ENCODE measurements at places on chromosomes 2 and 18.

DNA sequence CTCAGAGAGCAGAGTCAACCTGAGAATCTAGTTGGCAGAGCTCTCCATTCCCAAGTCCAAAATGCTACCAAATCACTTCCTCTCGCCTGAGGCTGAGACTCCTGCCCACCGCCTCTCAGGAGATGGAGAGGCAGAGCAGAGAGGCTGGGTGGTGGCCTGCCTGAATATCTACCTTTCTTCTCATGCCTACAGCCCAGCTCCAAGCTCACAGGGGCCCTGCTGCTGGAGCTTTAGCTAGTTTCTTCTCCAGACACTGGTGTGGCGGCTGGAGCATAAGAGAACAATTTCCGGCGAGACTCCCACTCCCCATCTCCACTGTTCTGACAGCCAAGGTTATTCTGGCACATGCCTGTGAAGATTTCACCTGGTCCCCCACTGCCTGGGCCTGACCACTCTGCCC lies 8.1 kb upstream of the CYP26B1 start:
- DNase-seq, result no peak

- no peak for DNase-seq
Observed at GRCh38 chr2:173982918-173983317, 17.7 kb upstream of the SP3 start.

- no peak for DNase-seq
Observed at GRCh38 chr2:28395334-28396061, 2.8 kb downstream of the FOSL2 start.

DNA sequence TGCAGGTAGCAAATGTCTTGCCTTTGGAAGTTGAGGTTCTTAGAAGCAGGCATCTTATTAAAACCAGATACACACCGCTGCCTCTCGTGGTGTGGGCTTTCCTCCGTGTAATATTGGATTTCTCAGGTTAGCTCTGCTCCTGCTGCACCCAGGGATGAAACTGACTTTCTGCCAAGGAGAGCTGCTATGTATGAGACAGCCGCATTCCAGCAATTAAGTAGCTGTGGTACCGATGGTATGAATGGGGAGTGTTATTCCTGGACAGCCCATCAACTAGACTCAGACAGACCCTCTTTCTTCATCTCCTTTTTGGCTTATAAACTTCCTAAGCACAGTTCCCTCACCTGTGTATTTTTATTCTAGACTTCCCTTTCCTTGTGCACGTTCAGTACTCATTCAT lies 6.8 kb upstream of the EHD3 start:
- no peak for DNase-seq

GRCh38 chr2:191366199-191366598 lies 121.0 kb downstream of the MYO1B start:
- no peak for DNase-seq

DNA sequence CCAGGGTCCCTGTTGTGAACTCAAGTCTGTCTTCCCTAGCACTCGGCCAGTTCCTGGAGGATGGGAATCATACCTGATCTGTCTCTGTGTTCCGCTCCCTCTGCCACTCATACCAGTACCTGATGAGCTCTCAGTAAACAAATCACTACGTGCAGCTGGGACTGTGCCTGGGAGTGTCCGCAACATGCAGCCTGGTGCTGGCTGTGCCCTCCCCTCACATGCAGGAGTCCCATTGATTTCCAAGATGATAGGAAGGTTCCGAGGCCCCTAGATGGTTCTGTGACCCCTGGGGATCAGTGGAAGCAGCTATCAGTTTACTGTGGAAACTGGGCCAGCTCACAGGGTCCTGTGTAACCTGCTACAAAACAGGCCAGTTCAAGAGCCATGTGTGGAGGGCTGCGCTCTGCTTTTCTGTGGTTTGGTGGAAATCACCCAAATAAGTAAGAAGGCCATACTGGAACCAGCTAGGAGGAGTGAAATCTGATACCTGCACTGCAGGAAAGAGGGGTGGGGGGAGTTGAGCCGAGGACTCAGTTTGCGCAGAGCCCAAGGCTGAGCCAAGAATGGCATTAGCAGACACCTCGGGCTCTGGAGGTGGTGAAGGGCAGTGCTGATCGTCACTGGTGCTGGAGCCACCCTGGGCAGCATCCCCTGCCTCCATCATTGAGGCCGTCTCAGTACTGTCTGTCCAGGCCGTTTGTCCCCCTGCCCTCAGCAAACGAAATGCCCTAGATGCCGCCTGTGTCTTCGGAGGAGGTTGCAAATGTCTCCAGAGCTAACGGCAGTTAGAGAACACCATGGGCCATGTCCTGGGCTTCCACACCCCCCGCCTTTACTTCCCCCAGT lies 93.3 kb downstream of the KLHL29 start:
- no peak for DNase-seq

- no peak for DNase-seq
Observed at GRCh38 chr2:191350826-191351225, 105.6 kb downstream of the MYO1B start.

DNA sequence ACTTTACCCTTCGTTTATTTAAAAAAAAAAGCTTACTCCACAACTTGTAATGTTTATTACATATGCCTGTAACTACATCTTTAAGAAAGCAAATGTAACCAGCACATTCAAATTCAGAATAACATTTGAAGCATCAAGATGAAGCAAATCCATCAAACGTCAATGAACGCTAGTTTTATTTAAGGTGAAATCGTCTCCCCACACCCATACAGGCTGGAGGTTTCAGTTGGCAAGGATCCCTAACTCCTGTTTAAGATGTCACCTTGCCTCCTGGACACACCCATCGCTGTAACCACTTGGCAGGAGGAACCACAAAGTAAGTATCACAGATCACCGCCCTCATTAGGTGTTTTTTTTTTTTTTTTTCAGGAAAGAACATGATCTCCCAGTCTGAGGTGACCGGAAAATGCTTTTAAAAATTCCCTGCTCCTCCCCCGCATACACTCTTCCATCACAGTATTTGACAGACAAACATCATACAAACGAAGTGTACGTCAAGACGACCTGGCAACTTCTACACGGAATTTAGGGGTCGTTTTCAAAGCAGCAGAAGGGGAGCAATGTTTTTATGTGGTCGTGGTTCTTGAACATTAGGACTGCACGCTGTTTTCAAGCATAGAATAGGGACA lies 19.7 kb upstream of the STPG4 start:
- no peak for DNase-seq

GRCh38 chr18:53952700-53953099 lies 271.8 kb downstream of the MBD2 start:
- DNase-seq, result no peak

DNA sequence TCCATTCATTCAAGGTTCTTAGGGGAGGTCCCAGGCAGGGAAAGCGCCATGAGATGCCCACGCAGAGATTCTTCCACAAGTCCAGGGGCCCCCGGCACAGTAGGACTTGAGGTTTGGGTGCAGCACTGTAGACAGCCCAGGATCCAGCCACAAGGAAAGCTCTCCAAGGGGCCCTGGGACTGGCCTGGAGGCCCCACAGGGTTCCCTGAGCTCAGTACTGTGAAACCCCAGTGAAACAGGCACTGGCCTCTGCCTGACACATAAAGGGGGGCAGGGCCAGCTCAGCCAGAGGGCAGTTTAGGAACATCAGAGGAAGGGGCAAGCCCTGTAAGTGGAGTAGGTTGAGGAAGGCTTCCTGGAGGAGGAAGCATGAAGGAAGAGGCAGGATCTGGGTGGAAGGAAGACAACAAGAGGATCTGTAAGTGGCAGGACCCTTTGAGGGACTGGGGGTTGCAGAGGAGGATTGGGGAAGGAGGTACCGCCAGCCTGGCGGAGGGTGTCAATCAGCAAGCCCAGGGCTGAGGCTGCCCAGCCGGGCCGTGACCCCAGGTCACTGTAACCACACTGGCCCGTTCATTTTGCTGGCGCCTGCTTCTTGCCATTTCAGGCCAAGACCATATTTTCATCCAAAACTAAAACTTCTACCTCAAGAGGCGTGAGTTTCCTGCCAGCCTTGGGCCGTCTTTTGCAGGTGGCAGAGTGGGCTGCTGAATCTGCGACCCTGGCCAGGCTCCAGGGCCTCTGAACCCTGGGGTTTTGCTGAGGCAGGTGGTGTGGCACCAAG lies 175.2 kb downstream of the SMAD7 start:
- DNase-seq, result no peak

- no peak for DNase-seq
Observed at GRCh38 chr2:205767617-205768016, 85.3 kb downstream of the NRP2 start.

DNA sequence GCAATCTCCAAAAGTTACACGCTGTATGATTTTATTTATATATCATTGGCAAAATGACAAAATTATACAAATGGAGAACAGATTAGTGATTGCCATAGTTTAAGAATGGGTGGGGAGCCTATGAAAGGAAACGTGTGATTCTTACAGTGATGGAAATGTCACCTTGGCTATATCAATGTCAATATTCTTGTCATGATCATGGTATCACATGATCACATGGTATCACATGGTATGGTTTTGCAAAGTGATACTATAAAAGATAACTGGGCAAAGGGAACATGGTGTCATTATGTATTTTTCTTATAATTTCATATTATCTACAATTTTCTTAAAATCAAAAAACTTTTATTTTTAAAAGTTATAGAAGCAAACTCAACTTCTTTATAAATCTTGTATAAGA lies 606.2 kb upstream of the ZEB2 start:
- no peak for DNase-seq

GRCh38 chr2:75317316-75317715 lies 118.0 kb upstream of the TACR1 start:
- DNase-seq, result no peak

DNA sequence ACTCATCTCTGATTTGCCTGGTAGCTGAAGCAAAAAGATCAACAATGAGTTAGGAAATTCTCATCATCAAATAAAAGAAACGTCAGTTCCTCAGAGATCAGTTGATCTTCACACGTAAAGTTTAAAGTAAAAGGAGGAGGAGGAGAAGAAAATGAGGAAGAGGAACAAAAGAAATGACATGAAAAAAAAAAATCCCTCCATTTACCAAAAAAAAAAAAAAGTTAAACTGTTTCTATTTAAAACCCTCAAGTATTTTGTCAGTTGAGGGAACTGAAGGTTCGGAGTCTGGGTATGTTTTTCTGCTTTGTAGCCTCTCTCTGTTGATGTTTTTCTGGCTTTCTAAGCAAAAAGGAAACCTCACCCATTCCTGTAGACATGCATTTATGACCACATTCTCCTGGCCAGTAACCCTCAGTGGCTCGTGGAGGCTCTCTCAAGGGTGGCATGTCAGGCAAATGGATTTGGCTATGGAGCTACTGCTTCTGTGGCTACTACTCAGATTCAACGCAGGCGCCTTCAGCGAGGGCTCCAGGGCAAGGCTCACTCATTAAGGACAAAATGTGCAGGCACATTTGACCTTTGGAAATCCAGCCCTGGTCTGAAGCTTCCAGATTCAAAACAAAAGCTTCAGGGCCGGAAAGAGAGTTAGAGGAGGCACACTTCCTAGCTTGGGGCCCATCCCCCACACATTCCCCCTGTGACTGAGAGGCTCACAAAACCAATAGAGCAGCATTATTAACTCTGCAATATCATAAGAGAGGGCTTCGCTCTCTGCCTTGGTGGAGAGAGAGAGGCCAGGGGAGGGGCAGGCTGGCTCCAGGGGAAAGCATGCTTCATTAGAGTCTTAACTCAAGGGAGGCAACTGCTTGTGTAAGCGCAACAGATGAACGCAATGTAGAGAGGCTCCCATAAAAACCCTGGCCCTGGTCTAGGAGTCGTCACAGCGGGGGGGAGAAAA lies 22.3 kb downstream of the KLF7 start:
- no peak for DNase-seq

- no peak for DNase-seq
Observed at GRCh38 chr2:57796527-57796926, 250.1 kb upstream of the VRK2 start.

Measured in NCI-H1930 (cell line).